ENCODE measurements at places on chromosomes 5 and 9. TPM values are rescaled to one million over a fixed set of nuclear protein-coding genes. Genes with fewer than 3 reads are reported as not detected.

Gene CNTNAP3
- total RNA-seq, result 12.3 TPM

- peak overlapping the region; percentile 68 for H3K4me3 ChIP-seq
- no peaks in the 10 kb centered on the region for H3K27me3 ChIP-seq
- peak overlapping the region; percentile 42 for H3K27ac ChIP-seq
- DNase-seq, result peak; percentile 47
Measured at GRCh38 chr9:137128862-137129455, 10.0 kb upstream of the GRIN1 start.

Gene SLCO6A1
- not detected for total RNA-seq

- no peak overlapping the region for H3K4me3 ChIP-seq
- no peaks in the 10 kb centered on the region for H3K36me3 ChIP-seq
- no peak for DNase-seq
Measured at GRCh38 chr9:113934167-113934828, 58.2 kb downstream of the ZNF618 start.

- H3K27me3 ChIP-seq, result no peaks in the 10 kb centered on the region
- H3K27ac ChIP-seq, result no peak overlapping the region
- peaks cover 14% of the 10 kb centered on the region for H3K4me1 ChIP-seq
- H3K4me3 ChIP-seq, result no peak overlapping the region
- no peak for DNase-seq
Measured at GRCh38 chr9:120592210-120592609, 12.2 kb upstream of the CDK5RAP2 start.

GRCh38 chr5:97162045-97162444 lies 19.6 kb upstream of the LIX1 start:
- no peak overlapping the region for H3K4me3 ChIP-seq
- no peaks in the 10 kb centered on the region for H3K27me3 ChIP-seq
- no peak overlapping the region for H3K27ac ChIP-seq
- H3K36me3 ChIP-seq, result peaks cover 39% of the 10 kb centered on the region

GRCh38 chr5:161676103-161676502 lies 9.4 kb upstream of the GABRA6 start:
- H3K27ac ChIP-seq, result no peak overlapping the region
- no peak overlapping the region for H3K4me3 ChIP-seq
- no peaks in the 10 kb centered on the region for H3K27me3 ChIP-seq
- peak; percentile 3 for DNase-seq
- H3K36me3 ChIP-seq, result no peaks in the 10 kb centered on the region
- H3K4me1 ChIP-seq, result no peaks in the 10 kb centered on the region

Data from SJCRH30 (cell line).